ENCODE measurements at places on chromosomes 7 and 10. TPM values are rescaled to one million over a fixed set of nuclear protein-coding genes. Genes with fewer than 3 reads are reported as not detected.

PLCE1 gene
- total RNA-seq = 0.10 TPM

PCDH15 gene
- total RNA-seq = 0.19 TPM

CCZ1 gene
- total RNA-seq = 116 TPM

GSAP gene
- 5.6 TPM for total RNA-seq

AKR1C2 gene
- total RNA-seq = 8.5 TPM

MOGAT3 gene
- total RNA-seq = not detected

OR2A1 gene
- total RNA-seq = not detected

GRM3 gene
- total RNA-seq = not detected

FAM241B gene
- total RNA-seq = 0.48 TPM

HYCC1 gene
- total RNA-seq = 26.8 TPM

GIMAP4 gene
- 166 TPM for total RNA-seq
